ENCODE measurements at places on chromosomes 1 and 21. TPM values are rescaled to one million over a fixed set of nuclear protein-coding genes. Genes with fewer than 3 reads are reported as not detected.

The TAL1 gene
- total RNA-seq, result not detected

- DNase-seq, result no peak
These were observed 168.5 kb downstream of the SMYD3 start for GRCh38 chr1:246338546-246338945.

GRCh38 chr1:240031414-240031813 lies 60.3 kb upstream of the FMN2 start:
- DNase-seq, result no peak

The KISS1 gene
- total RNA-seq, result not detected

The CFHR1 gene
- total RNA-seq, result not detected
